ENCODE measurements at places on chromosomes 5 and 9.

- no peak for DNase-seq
These were observed 89.2 kb downstream of the PDE6A start for GRCh38 chr5:149855366-149855765.

GRCh38 chr9:93189369-93190132 is 5.6 kb downstream of the WNK2 start:
- DNase-seq, result no peak

DNA sequence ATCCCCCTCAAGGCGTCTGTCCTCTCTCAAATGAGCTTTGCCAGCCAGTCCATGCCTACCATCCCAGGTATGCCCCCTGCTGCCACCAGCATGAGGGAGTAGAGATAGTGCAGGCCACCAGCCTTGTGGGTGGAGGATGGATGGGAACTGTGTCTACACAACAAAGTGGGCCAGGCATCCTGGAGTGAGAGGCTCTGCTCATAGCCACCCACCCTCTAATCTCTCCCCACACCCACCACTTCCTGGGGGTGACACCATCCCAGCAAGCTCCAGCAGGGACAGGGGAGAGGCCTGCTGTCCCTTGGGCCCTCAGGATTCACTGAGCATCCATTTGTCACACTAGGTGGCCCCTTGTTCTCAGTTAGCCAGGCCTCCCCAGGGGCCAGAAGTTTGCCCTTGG is 25.5 kb upstream of the FOXI1 start:
- no peak for DNase-seq

DNA sequence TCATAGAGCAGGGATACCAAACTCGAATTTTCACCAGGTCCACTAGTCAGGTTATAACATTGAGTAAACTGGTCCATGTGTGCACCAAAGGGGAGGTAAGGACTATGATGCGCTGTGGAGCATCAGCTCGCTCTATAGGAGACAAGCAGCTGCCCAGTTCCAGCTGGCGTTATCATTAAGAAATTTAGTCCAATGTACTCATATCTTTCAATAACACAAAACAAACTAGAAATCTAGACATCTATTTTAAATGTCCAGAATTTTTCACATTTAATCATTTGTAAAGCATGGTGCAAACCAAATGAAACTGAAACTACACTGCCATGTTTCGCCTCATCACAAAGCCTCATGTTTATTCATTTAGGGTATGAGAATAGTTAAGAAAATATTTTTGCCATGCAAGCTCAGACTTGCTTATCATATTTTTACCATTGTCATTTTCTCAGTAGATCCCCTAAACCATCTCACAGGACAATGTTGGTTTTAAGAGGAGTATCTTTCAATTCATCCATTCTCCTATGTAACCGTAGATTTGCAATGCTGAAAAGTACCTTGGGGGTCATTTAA is 50.9 kb downstream of the ZNF474 start:
- DNase-seq, result no peak

- DNase-seq, result no peak
These were observed 80.7 kb upstream of the PHYKPL start for GRCh38 chr5:178313316-178313715.

DNA sequence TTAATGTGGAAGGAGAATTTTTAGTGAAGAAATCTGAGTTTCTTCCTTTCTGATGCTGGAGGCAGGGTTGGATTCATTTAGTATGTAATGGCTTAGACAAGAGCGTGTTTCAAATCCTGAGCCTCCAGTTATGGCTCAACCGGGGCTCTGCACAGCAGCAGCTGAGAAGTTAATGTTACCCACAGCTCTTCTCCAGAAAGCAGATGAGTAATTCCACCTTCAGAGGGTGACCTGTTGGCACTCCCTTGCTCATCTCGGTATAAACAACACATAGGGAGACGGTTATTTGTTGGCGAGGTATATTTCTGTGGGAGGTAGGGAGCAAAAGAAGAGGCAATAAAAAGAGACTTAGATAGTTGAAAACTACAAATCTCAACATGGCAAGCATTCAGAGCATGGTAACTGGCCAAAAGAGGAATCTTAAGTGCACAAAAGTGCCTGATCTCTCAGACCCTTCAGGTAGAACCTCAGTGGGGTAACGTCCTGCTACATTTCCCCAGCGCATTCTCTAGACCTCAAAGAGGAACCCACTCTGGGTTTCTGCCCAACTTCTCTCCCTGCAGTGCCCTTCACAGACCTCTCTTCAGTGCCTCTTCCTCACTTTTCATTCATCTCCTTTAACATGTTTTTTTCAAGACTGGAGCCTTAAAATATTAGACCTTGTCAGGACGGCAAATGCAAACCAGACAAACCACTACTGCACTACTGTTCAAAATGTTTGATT is 417.5 kb upstream of the ADAMTSL1 start:
- no peak for DNase-seq

- DNase-seq, result peak; percentile 88
These were observed 199.7 kb downstream of the GLIS3 start for GRCh38 chr9:4099976-4100735.

GRCh38 chr5:43658509-43658908 is 55.5 kb downstream of the NNT start:
- peak; percentile 88 for DNase-seq

DNA sequence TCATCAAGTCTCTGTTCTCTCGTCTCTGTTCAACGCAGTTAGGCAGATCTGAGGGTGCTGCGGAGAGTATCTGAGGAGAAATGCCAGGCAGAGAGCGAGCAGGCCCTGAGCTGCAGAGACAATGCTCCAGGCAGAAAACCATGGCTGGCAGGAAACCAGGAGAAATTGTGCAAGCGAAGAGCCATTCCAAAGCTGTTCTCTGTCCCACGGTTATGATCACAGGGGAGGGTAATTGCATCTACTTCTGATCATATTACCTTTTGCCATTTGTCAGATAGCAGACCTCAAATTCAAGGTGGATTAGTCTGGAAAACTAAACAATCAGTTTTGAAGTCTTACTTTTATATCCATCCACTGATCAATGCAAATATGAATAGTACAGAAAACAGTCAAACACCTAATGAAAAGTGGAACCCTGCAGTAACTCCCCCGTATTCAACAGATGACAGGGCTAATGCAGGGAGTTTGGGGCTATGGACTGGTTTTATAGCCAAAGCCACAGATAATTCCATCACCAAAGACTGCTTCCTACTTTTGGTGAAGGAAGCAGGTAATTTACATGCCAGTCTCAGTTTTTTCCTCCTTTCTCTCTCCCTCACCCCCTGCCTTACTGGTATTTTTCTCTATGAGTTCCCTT is 228.0 kb downstream of the DCP2 start:
- DNase-seq, result peak; percentile 68

- no peak for DNase-seq
These were observed 396.5 kb upstream of the MEF2C start for GRCh38 chr5:89279391-89280036.

DNA sequence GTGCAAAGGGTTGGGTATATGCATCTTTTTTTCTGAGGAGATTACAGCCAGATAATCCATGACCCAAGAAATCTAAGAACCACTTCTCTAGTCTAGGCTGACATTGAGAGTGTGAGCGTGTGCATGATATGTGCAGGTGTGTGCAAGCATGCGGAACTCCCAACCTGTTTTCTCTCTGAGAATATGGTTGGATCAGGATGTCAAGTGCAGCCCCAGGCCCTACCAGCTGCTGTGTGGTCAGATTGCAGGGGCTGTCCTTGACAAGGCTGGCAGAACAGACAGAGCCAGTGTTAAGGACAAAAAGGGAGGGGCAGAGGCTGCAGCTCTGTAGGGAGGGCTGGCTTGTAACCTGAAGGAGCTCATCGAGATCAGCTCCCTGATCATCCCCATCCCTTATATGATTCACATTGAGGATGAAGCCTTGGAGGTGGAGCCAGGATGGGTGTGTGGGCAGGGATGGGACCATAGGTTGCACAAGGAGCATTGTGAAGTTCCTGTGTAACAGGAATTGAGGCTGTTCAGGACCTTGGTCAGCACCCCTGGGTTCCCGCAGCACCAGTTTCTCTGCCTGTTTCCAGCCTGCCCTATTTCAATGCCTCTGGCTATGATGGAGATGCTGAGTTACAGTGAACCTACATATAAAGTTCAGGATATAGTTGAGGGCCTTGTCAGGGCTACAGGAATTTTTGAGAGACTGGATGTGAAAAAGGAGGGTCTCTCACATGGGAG is 52.6 kb upstream of the ARAP3 start:
- peak; percentile 56 for DNase-seq
